Activated T-cell treated with anti-CD3 and anti-CD28 coated beads for 4 hours (primary cell): ENCODE measurements at places on chromosomes 6 and 20.

GRCh38 chr6:35955071-35955470 is 34.2 kb upstream of the SRPK1 start:
- DNase-seq: no peak

GRCh38 chr6:124872361-124873065 is 89.7 kb upstream of the RNF217 start:
- no peak for DNase-seq

- DNase-seq: peak; percentile 9
These were observed 17.6 kb downstream of the IL22RA2 start for GRCh38 chr6:137155830-137156229.

DNA sequence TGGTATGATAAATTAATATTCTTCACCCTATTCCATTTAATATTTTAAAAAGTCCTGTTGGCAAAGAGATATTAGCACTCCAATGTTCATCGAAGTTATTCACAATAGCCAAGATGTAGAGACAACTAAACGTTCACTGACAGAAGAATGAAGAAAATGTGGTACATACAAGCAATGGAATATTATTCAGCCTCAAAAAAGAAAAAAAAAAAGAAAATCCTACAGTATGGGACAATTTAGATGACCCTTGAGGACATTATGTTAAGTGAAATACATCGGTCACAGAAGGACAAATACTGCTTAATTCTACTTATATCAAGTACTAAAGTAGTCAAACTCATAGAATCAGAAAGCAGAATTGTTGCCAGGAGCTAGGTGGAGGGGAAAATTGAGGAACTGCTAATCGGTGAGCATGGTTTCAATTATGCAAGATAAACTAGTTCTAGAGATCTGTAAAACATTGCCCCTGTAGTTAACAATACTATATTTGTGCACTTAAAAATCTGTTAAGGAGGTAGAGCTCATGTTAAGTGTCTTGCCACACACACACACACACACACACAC is 4.7 kb downstream of the GCLC start:
- DNase-seq: no peak

DNA sequence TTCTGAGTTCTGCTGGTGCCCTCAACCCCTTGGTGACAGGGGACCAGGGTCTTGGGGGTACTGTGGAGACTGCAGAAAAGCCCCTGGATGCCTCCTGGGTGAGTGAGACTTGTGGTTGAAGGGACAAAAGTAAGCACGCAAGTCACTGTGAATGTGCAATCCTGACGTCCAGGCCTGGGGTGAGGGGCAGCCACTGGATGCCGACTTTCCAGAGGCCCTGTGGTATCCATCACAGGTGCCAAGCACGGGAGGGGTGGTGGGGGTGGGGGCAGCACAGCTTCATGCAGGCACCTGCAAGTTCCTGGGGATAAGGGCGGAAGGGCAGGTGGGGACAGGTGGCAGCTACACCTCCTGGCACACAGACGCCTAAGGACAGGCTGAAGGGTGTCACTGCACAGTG is 20.1 kb upstream of the UBE2V1 start:
- DNase-seq: no peak

- peak; percentile 58 for DNase-seq
These were observed 1.1 kb downstream of the AMD1 start for GRCh38 chr6:110875548-110876169.

DNA sequence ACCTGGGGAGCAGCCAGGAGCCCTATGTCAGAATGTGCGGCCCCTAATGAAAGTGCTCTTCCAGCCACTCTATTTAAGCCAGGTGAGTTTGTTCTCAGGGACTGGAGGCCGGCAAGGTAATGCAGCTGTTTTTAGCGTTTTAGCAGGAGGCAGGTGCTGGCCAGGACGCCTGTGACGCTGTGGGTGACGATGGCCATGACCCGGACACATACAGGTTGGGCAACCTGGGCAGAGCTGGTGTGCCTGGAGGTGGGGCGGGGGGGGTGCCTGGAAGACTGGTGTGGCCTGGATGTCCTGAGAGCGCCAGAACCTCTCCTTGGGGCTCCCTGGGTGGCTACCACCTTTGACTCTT is 51.7 kb downstream of the RBM38 start:
- DNase-seq: no peak

DNA sequence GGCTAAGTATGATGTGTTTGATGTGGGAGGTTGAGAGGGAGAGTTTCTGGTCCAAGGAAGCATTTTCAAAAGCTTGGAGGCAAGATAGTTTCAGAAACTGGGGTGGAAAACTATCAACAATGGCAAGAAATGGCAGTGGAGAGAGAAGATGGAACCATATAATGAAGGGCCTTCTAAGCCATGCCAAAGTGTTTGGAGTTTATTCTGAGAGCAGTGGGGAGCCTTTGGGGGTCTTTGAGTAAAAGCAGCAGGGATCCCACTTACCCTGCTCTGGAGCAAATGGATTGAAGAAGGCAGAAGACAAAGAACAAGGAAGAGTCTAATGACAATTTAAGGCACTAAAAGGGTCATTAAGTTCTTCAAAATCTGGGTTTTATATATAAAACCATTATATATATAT is 538.9 kb downstream of the UTRN start:
- DNase-seq: no peak

GRCh38 chr6:27966044-27966443 is 9.0 kb downstream of the OR2B6 start:
- no peak for DNase-seq

DNA sequence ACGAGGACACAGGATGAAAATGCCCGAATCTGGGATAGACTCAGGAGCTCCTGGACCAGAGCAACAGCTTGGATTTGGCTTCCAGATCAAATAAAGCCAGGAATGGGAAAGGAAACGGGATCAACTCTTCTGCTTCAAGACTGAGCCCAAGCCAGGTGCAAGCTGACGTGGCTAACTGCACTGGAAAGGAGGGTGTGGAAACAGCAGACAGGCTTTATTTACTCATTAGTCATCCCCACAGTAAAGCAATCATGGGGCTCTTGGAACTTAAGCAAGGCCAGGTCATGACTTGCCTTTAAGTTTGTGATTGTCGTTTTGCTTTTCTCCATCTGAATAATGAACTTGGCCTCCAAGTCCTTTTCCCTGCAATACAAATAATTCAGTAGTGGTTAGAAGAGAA is 45.2 kb downstream of the KIF16B start:
- DNase-seq: no peak
